ENCODE measurements at places on chromosomes 12 and 14.

DNA sequence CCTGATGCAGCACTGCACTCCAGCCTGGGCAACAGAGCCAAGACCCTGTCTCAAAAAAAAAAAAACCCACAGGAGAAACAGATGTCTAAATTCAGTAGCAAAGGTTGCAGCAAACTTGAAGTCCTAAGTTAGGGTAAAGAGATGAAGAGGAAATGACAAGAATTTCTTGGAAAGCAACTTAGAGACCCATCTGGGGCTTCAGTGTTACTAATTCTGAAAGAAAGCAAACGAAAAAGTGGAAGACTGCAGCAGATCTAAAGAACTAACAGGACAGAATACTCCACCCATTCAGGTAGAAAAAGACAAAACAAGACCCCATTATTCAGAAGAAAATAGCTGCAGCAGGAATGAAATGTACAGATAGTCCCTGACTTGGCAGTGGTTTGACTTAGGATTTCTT is 31.9 kb downstream of the RESF1 start:
- peak; percentile 78 for DNase-seq

- DNase-seq, result no peak
Measured at GRCh38 chr12:113837084-113837483, 129.0 kb downstream of the RBM19 start.

DNA sequence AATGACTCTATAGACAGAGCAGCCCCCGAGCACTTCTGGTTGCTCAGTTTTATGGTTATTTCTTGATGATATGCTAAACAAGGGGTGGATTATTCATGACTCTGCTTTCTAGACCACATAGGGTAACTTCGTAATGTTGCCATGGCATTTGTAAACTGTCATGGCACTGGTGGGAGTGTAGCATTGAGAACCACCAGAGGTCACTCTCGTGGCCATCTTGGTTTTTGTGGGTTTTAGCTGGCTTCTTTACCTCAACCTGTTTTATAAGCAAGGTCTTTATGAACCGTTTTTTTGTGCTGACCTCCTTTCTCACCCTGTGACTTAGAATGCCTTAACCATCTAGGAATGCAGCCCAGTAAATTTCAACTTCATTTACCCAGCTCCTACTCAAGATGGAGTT is 1036.2 kb upstream of the FLRT2 start:
- no peak for DNase-seq

DNA sequence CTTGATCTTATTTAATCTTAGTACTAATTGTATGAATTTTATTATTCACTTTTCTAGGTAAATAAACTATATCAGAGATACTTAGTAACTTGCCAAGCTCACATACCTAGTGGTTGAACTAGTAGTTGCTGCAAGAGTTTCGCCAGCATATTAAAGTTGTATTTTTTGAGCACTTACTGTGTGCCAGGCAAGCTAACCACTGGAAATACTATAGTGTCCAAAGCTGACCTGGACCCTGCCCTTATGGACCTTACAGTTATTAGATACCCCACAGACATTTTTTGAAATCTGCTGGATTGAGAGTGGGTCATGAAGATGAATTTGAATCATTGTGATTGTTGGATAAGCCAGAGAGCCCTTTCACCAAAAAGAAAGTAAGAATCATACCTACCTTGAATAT is 125.0 kb downstream of the RAD51B start:
- DNase-seq, result no peak

GRCh38 chr12:22461786-22462185 is 82.6 kb downstream of the C2CD5 start:
- DNase-seq, result no peak

DNA sequence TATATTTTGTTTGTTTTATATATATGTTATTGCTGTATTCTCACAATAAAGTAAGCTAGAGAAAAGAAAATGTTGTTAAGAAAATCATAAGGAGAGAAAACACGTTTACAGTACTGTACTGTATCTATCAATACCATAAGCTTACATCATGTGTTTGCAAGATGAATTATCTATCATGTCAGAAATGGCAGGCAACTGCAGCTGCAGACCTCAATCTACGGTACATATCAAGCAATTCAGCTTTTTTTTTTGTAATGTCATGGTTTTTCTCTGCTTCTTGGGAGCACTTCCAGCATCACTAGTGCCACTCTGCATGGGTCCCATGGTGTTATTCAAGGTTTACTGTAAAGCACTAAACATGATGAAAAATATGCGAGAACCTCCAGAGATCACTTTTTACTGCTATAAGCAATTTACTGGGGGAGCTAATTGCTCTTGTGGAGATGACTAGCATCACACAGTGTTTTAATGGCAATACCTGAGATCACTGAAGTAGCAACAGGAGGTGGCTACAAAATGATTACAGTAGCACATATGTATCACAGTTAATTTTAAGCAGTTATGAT is 9.0 kb upstream of the KRT2 start:
- no peak for DNase-seq

- no peak for DNase-seq
Measured at GRCh38 chr14:33657476-33657875, 293.4 kb downstream of the EGLN3 start.

GRCh38 chr12:52275686-52276085 is 1.2 kb downstream of the KRT86 start:
- no peak for DNase-seq

DNA sequence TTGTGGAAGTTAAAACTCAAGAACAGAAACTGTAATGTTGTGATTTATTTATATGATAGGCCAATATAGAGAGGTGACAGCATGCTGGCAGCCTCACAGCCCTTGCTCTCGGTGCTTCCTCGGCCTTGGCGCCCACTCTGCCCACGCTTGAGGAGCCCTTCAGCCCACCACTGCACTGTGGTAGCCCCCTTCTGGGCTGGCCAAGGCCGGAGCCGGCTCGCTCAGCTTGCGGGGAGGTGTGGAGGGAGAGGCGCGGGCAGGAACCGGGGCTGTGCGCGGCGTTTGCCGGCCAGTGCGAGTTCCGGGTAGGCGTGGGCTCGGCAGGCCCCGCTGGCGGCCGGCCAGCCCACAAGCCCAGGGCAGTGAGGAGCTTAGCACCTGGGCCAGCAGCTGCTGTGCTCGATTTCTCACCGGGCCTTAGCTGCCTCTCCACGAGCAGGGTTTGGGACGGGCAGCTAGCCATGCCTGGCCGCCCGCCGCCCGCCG is 65.8 kb upstream of the SLC8A3 start:
- peak; percentile 3 for DNase-seq

GRCh38 chr12:15122344-15122743 is 98.9 kb downstream of the RERG start:
- DNase-seq, result no peak

GRCh38 chr12:466762-467161 is 7.0 kb downstream of the B4GALNT3 start:
- no peak for DNase-seq

- DNase-seq, result no peak
Measured at GRCh38 chr14:102557434-102558226, 34.8 kb upstream of the RCOR1 start.

GRCh38 chr12:80269803-80270552 is 170.6 kb downstream of the OTOGL start:
- peak; percentile 45 for DNase-seq

- no peak for DNase-seq
Measured at GRCh38 chr12:65640489-65640901, 183.8 kb upstream of the HMGA2 start.

DNA sequence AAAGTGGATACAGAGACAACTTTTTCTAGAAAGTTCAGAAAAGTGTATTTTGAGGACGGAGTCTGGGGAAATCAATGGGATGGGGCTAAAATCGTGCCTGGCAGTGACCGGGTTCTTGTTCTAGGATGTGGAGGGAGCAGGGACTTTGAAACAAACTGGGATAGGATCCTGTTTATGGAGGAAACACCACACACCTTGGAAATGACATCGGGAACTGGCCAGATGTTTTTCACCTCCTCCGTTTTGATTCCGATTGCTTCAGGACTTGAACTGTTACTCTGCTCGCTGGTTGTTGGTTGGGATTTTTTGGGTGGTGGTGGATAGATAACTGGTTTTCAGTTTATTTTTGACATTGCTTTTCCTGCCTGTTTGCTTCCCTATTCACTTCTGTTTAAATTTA is 506 bp downstream of the EMP1 start:
- DNase-seq, result no peak

DNA sequence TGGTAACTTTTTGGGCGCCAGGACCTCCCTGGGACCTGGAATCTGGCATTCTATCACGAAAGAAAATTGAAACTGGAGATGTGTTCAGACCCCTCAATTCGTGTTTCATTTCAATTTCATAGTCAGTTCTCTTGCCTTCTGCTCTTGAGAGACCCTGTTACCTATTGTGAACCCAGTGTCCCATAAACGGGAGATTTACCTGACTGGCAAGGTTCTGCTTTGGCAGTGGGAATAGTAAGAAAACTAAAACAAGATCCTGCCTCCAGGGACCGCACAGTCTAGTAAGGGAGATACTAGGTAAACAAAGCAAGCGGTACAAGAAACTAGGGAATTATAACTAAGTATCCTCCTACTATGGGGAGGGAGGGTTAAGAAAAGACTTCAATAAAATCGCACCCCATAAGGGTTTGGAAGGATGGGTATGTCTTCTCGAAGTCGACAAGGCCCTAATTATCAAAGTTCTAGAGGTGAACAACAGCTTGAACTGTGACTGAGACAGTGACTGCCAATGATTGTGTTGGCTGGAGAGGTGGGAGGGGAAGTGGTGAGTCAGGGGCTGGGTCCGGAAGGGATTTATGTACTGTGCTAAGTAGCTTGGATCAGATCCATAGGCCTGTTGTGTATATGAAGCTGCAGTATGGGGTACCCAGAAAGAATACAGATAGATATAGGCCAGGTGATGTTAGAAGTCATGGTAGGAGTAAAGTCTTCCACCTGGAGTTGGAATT is 754 bp downstream of the ACSS3 start:
- DNase-seq, result no peak

DNA sequence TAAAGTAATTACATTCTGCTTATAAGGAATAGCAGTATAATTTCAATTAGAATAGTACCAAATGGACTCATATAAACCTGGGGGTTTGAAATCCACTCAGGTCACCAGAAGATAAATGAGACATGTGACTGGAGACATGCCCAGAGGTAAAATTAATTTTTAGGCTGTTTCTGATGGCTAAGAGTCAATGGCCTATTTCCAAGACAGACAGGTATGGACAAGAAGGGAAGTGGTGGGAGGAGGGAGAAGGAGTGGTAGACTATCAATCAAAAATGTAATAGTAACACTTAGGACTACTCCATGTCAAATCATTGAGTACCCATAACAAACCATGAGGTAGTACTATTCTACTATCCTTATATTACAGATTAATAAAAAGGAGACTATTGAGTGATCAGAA is 544.0 kb downstream of the GALC start:
- DNase-seq, result no peak

GRCh38 chr12:39682689-39683477 is 63.3 kb upstream of the ABCD2 start:
- no peak for DNase-seq

- DNase-seq, result no peak
Measured at GRCh38 chr12:77722536-77722935, 108.2 kb upstream of the NAV3 start.
